Stimulated activated CD4-positive, alpha-beta T cell treated with anti-CD3 and anti-CD28 coated beads, Interleukin-15, amount 100 ng/mL, for 24 hours (primary cell): ENCODE measurements at places on chromosomes 7 and 10.
A peak's percentile ranks its signal among the peaks of the same experiment; 100 is the strongest.

DNA sequence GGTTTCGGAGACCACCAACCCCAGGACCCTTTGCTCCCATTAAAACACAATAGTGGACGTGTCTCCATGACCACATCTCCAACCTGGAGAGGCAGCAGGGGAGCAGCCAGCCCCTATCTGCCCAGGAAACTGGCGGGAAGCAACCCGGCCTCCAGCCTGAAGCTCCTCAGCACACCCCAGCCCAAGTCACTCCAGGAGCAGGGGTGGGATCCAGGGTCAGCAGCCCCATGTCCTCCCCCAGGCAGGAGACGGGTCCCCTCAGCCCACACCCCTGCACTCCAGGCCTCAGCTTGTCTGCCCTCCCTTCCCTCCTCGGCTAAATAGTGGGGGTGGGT is 601 bp downstream of the ADAM8 start:
- DNase-seq: no peak

DNA sequence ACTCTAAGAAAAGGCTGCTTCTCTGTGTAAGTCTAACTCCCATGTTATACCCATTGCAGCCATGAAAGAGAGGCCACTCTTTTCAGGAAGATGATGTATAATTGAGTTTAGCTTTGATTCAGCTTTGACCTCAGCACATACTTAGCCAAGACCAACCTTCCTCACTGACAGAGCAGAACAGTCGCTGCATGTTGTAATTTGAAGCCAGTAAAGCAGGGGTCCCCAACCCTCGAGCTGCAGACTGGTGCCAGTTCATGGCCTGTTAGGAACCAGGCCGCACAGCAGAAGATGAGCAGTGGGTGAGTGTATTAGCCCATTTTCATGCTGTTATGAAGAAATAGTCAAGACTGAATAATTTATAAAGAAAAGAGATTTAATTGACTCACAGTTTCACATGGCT is 223.9 kb downstream of the GPR158 start:
- no peak for DNase-seq

GRCh38 chr10:65133652-65134051 is 1612.5 kb downstream of the REEP3 start:
- DNase-seq: no peak

DNA sequence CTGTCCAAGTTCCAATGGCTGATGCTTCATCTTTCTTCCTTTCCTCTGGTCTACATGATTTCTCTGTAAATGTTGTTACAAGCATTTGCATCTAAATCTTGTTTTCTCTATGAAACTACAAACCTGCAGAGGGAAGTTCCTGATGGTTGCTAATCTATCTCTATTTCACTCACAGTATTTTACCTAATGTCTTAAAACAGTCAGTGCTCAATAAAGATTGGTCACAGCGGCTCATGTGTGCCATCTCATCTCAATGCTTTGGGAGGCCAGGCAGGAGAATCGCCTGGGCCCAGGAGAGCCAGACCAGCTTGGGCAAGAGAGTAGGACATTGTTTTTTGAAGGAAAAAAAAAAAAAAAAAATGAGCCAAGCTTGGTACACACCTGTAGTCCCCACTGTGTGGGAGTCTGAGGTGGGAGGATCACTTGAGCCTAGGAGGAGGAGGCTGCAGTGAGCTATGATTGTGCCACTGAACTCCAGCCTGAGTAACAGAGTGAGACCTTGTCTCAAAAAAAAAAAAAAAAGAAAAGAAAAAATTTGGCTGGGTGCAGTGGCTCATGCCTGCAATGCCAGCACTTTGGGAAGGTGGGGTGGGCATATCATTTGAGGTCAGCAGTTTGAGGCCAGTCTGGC is 71.3 kb upstream of the ARMC3 start:
- no peak for DNase-seq

DNA sequence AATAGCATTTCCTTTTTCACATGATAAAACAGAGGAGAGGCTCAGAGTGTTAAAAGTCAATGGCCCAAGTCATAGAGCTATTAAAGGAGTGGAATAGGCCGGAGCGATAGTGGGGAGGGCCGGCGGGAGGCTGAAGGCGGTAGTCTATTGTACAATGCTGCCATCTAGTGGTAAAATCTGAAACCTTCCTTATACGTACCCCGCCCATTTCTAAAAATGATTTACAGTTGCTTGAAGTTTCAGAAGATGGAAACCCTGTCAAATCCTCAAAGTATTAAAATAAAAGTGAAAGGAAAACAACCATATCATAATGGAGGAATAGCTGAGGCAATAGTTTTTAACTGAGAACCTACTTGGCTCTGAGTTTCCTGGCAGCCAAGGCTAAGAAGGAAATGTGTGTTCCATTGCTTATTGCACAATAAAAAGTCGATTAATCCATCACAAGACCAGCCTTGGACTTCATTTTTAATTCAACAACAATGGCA is 209.1 kb downstream of the CCSER2 start:
- peak; percentile 34 for DNase-seq

GRCh38 chr10:79021948-79022499 is 46.7 kb upstream of the ZMIZ1 start:
- no peak for DNase-seq

- DNase-seq: peak; percentile 17
Measured at GRCh38 chr10:133041101-133041500, 46.6 kb upstream of the ADGRA1 start.

GRCh38 chr7:158789842-158790241 is 39.5 kb downstream of the ESYT2 start:
- DNase-seq: no peak

GRCh38 chr10:11209830-11210181 is 192.1 kb downstream of the CELF2 start:
- DNase-seq: no peak

DNA sequence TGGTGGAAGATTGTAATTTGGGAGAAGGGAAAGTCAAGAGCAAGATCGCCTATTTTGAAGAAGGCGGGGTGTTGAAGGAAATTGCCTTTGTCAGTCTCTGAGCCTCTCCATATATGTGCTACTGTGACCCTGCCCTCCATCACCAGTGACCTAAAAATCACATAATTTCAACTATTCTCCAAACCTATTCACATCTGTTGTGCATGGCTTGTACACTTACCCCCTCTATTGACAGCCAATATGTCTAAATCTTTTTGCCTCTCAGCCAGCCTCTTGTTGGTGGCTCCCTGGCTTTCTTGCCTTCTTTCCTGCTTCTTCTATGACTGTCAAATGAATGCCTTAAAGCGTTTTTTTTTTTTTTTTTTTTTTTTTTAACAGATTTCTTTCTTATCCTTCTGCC is 295.6 kb downstream of the AUTS2 start:
- DNase-seq: no peak

DNA sequence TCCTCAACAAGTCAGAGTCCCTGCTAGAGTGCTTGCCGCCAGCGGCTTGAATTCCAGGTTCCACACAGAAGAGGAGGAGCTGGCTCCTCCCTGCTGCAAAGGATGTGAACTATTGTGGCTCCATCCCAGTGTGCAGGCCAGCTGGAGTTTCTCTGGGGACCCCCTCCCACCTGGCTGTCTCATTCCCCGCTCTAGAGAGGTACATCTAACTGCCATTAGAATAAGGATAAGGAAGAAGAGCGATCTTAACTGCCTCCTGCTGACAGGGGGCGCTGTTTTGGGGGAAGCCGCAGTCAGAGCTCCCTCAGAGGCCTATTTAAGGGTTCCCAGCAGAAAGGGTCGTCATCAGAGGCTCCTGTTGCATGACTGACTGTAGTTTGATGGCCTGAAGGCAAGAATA is 40.8 kb upstream of the HECW1 start:
- DNase-seq: peak; percentile 41

GRCh38 chr10:123391275-123392028 is 237.2 kb downstream of the BUB3 start:
- no peak for DNase-seq

- DNase-seq: no peak
Measured at GRCh38 chr10:57202356-57202755, 841.3 kb upstream of the ZWINT start.

DNA sequence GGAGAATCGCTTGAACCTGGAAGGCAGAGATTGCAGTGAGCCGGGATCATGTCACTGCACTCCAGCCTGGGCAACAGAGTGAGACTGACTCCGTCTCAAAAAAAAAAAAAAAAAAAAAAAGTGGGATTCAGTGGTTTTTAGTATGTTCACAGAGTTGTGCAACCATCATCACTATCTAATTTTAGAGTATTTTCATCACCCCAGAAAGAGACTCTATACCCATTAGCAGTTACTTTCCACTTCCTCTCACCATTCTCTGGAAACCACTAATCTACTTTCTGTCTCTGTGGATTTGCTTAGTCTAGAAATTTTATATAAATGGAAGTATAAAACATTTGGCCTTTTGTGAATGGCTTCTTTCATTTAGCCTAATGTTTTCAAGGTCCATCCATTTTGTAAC is 113.4 kb downstream of the ST7 start:
- DNase-seq: no peak

DNA sequence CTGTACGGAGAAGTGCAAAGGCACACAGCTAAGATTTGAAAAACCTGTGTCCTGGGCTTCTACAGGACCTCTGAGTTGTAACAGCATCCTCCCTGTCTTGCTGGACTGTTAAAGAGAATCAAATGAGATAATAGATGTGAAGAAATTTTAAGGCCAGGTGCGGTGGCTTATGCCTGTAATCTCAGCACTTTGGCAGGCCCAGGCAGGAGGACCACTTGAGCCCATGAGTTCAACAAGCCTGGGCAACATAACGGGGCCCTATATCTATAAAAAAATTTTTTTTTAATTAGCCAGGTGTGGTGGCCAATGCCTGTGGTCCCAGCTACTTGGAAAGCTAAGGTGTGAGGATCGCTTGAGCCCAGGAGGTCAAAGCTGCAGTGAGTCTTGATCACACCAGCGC is 2.9 kb upstream of the ARHGAP21 start:
- no peak for DNase-seq

GRCh38 chr7:2966466-2967078 is 77.1 kb downstream of the CARD11 start:
- DNase-seq: no peak

DNA sequence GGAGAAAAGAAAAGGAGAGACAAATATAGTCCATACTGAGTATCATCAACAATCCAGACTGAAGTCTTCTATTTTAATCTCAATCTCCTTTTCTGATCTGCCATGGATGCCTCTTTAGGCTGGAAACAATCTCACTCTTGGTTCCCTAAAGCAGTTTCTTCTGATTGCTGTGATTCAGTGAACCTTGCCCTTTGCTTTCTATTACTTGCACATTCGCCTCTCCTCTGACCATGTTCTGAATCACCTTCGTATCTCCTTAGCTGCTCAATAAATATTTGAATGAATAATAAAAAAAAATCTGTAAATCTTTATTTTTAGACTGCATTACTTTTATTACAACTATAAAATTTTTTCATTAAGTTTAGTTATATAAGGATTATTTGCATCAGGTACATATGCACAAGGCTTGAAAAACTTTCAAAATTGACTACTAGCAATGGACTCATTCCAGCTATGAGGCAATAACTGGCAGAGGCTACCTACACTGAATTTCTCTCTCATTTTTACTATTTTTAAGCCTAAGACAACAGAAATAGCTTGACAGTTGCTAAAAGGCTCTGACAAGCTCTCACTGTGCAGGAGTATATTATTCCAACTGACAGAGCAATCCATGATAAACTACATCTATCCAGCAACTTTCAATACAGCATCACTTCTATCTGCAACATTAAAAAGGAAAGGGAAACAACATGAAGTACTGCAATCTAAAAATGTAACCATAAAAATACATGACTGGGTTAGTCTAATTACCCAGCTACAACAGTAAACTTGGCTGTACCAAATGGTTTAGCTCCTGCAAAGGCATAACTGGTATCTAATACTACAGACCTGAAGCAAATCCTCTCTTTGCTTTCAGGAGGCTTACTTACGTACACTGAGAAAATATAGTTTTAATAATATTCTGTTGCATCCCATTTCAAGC is 25.6 kb downstream of the TM9SF3 start:
- no peak for DNase-seq

DNA sequence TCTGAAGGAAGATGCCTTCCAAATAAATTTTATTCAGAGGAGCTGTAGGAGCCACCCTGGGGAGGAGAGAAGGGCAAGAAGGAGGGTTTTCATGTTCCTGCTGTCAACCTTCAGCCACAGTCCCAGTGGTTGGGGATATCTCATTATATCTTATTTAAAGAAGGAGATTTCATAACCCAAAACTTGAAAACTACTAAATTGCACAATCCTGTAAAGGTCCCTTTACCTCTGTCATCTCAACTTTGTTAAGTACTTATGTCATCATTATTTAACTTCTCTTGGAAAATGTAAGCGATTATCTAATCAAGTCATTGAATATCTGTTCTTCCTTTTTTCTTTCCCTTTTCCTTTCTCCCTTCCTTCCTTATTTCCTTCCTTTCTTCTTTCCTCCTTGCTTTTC is 794.5 kb upstream of the IGFBP3 start:
- DNase-seq: no peak

DNA sequence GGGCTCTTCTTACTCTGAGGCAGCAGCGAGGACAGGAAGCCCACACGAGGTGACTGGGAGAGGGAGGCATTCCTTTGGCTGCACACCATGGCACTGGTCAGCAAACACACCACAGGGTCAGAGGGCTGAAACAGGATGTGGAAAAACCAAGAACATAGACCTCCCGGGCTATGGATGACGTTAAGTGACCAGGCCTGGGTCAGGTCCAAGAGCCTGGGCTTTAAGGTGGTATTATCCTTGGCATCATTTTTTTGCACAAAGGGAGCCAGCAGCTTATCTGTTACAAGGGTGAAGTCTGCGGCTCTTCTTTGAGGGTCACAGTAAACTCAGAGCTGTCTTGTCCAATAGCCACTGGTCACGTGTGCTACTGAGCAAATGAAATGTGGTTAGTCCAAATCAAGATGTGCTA is 7.0 kb downstream of the WDR91 start:
- DNase-seq: no peak

- no peak for DNase-seq
Measured at GRCh38 chr10:7891634-7892033, 73.3 kb downstream of the TAF3 start.

GRCh38 chr7:1100834-1101562 is 13.1 kb downstream of the GPER1 start:
- no peak for DNase-seq

DNA sequence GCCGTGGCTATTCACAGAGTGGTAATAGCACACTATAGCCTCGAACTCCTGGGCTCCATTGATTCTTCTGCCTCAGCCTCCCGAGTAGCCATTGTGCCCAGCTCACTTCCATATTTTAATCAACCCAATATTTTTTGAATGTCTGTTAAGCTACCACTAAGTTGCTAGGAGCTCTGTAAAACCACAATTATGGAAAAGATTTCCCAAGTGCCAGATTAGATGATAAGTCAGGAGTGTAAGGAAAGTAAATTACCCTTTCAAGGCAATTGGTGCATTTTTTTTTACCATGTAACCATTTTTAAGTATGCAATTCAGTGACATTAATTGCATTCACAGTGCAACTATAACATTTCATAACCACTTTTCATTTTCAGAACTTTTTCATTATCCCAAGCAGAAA is 87.5 kb upstream of the GATAD1 start:
- DNase-seq: no peak
